Calu3 (cell line): ENCODE measurements at places on chromosomes 7 and 10.

DNA sequence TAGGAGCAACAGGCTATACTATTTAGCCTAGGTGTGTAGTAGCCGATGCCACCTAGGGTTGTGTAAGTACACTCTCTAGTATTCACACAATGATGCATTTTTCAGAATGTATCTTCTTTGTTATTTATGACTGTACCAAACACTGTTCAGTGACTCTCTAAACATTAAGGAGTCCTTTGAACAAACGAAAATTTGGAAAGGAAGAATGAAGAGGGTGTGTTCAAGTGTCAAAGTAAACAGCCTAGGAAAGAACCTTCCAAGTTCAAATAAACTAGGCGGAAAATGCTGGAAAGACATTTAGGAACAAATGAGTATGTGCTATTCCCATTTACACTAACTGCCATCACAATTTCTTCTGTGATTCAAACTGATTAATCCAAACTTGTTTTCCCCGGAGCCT, 142.4 kb downstream of the CHCHD3 start:
- no peak for DNase-seq

- peak; percentile 16 for DNase-seq
These were observed 28.6 kb downstream of the SMKR1 start for GRCh38 chr7:129530795-129531391.

GRCh38 chr7:115548756-115549155, 481.8 kb downstream of the TFEC start:
- DNase-seq = no peak

DNA sequence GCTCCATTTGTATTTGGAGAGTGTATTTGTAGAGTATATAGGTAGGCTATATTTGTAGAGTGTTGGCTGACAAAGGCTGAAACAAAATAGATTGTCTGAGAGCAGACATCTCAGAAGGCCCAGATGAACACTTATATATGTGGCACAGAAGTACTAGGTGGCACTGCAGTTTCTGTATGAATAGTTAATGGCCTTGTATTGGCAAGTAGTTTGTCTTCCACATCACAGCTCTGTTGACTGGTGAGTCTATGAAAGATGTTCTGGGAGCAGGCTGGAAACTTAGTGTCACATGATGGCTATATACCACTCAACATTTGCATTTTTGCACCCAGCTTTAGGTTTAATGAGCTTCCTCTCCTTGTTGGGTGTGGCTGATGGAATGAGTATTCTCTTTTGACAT, 51.9 kb downstream of the CCNY start:
- no peak for DNase-seq

- no peak for DNase-seq
These were observed 748.4 kb upstream of the PHF14 start for GRCh38 chr7:10225275-10225674.

GRCh38 chr10:53403688-53404087, 631.1 kb upstream of the MBL2 start:
- DNase-seq = peak; percentile 37
